ENCODE measurements at places on chromosomes 4 and X. TPM values are rescaled to one million over a fixed set of nuclear protein-coding genes. Genes with fewer than 3 reads are reported as not detected.

- no peak for DNase-seq
Measured at GRCh38 chr4:102778720-102779119, 18.0 kb upstream of the MANBA start.

DNA sequence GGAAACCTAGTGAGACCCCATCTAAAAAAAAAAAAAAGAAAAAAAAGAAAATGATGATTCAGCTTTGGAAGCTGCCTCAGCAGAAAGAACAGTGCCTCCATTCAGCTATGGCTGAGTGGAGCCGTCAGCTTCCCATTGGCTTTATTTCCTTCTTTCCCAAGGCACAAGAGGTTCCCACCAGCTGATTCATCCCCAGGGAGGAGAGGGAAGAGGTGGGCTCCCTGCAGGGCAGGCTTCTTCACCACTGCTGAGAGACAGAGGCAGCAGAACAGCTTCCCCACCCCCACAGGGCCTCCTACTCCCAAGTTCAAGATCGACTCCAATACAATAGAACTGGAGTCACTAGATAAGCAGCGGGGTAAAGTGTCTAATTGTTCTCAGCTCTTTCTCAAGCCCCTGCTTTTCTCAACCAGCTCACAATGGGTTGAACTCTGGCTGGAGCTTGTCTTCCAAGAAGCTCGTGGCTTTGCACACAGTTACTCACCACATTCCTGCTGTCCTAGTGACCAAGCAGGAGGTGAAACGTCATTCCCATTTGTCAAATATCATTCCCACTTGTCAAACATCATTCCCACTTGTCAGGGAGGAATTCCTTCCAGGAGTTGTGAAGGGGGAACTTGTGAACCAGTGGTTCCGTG, 47.8 kb downstream of the FHDC1 start:
- no peak for DNase-seq

DNA sequence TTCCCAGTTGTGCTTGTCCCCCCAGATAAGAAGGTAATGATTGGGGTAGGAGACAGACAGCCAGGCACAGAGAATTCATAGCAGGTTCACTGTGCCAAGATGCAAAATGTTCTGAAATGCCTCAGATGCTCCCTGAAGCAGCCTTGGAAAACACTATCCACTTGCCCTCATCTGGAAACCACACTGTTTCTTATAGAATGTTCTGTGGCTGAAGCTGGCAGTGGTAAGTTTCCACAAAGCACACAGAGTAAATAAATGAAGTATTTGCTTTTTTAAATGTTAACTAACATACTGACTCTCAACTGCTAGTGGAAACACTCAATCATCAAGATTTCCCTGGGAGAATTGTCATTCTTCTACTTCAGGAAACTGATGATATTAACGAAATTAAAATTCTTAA, 311.4 kb downstream of the PRDM5 start:
- no peak for DNase-seq

CHRDL1 gene
- total RNA-seq = 12.8 TPM

HSPA4L gene
- 4.2 TPM for total RNA-seq

FRG2 gene
- total RNA-seq = not detected
